Activated T-cell treated with anti-CD3 and anti-CD28 coated beads, Interleukin-2, amount 50 U/mL, for 72 hours (primary cell): ENCODE measurements at places on chromosomes 2 and 18. TPM values are rescaled to one million over a fixed set of nuclear protein-coding genes. Genes with fewer than 3 reads are reported as not detected.

DNA sequence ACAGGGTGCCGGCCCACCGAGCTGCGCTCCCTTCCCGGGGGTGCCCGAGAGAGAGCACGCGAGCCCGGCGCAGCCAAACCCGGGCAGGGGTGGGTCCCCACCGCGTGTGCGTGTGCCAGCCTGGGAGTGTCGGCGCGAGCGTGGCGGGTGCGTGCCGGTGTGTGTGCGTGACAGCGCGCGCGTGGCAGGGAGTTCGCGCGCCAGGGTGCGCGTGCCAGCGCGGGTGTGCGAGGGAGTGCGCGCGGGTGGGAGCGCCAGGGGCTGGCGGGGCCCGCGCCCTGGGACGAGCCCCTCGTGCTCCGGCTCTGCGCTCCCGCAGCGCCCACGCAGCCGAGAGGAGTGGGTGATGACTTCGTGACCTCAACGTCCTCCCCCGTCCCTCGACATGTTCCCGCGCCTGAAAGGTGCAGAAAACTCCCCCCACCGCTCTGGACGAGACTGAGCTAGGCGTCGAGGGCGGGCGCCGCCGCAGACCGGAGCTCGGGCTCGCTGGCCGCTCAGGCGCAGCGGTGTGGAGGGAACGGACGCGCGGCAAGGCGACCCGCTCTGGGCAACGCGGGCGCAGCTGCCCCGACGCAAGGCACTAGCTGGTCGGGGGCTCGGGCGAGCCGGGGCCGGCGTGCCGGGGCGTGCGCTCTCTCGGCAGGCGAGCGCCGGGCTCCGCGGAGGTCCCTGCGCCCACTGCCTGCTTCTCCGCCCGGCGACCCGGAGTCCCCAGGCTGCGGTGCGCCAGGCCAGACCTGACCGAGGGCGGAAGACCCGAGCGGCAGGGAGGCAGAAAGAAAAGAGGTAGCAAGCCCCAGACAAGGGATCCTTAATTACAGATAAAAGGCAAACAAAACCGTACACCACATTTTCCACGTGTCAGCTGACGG, 582.8 kb downstream of the ZEB2 start:
- peaks cover 72% of the 10 kb centered on the region for H3K27me3 ChIP-seq
- no peaks in the 10 kb centered on the region for H3K36me3 ChIP-seq
- H3K27ac ChIP-seq, result no peak overlapping the region
- peak overlapping the region; percentile 78 for H3K4me3 ChIP-seq
- peaks cover 15% of the 10 kb centered on the region for H3K4me1 ChIP-seq

- peaks cover 79% of the 10 kb centered on the region for H3K4me1 ChIP-seq
- H3K27me3 ChIP-seq, result no peaks in the 10 kb centered on the region
- peak overlapping the region; percentile 72 for H3K4me3 ChIP-seq
Observed at GRCh38 chr2:101782427-101782792, 84.9 kb downstream of the MAP4K4 start.

GRCh38 chr2:23293063-23293462, 91.9 kb upstream of the KLHL29 start:
- DNase-seq, result no peak
- no peak overlapping the region for H3K4me3 ChIP-seq
- H3K36me3 ChIP-seq, result no peaks in the 10 kb centered on the region
- H3K27me3 ChIP-seq, result peaks cover 21% of the 10 kb centered on the region
- H3K27ac ChIP-seq, result no peak overlapping the region

Gene CD8A
- total RNA-seq, result 222 TPM

GRCh38 chr18:63981719-63982118, 11.8 kb downstream of the SERPINB8 start:
- DNase-seq, result peak; percentile 17
- peaks cover 4% of the 10 kb centered on the region for H3K36me3 ChIP-seq
- no peaks in the 10 kb centered on the region for H3K27me3 ChIP-seq
- H3K27ac ChIP-seq, result no peak overlapping the region
- no peak overlapping the region for H3K4me3 ChIP-seq
- peaks cover 9% of the 10 kb centered on the region for H3K4me1 ChIP-seq

DNA sequence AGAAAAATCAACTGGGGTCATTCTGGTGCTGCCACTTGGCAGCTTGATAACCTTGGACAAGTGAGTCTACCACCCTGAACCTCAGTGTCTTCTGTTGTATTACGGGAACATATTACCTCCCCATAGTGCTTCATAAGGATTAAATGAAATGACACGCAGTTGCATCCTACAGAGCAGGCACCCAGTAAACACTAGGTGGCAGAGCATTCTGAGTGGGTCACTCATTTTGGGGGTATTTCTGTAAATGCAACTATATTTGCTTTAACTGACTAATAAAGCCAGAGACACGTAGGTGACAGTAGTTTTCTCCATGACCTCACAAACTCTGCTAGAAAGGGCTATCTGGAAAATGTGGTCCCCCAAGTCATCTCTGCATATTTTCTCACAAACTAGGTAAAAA, 4.7 kb downstream of the CD226 start:
- no peak overlapping the region for H3K4me3 ChIP-seq
- DNase-seq, result no peak
- H3K36me3 ChIP-seq, result peaks cover 81% of the 10 kb centered on the region
- peak overlapping the region; percentile 99 for H3K27ac ChIP-seq
- H3K4me1 ChIP-seq, result no peaks in the 10 kb centered on the region
